ENCODE measurements at places on chromosomes 2 and 18.

DNA sequence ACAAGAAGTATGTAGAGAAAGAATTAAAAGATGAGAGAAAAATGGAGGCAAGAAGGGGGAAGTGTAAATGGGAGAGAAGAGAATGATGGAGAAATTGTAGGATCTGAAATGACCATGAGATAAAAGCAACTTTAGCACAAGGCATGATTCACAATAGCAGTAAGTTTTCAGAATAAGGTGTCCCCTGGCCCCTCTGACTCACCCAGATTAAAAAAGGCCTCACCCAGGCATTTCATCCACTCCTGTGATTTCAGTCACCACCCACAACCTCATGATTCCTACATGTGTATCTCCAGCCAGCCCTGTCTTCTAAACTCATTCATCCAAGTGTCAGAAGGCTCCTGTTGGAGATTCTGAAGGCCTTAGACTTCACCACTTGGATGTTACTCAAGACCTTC lies 56.6 kb downstream of the SP100 start:
- peak; percentile 37 for DNase-seq
- H3K4me3 ChIP-seq: peak overlapping the region; percentile 55
- peaks cover 96% of the 10 kb centered on the region for H3K36me3 ChIP-seq
- peak overlapping the region; percentile 95 for H3K27ac ChIP-seq
- H3K4me1 ChIP-seq: peaks cover 36% of the 10 kb centered on the region

DNA sequence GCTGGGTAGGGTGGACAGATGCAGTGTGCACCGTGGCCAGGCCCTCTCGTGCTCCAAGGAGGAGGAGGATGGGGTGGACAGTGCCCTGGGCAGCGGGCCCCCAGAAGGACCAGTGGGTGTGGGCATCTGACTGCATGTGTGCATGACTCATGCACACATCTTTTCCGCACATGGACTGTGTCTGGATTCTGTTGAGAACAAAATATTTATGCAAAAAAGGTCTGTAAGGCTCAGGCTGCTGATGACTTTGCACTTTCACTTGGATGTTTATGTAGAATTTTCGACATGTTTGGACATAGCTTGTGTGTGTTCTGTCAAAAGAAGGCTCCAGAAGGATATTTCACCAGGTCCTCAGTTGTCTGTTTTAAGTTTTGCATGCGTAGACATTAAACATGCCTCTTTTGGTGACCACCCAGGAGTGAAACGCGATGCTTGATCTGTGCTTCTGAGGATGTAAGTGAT lies 45.6 kb downstream of the MTCL1 start:
- H3K4me1 ChIP-seq: peaks cover 23% of the 10 kb centered on the region
- no peak overlapping the region for H3K4me3 ChIP-seq
- H3K27ac ChIP-seq: no peak overlapping the region
- H3K36me3 ChIP-seq: no peaks in the 10 kb centered on the region
- no peaks in the 10 kb centered on the region for H3K27me3 ChIP-seq
- DNase-seq: no peak

- H3K27me3 ChIP-seq: no peaks in the 10 kb centered on the region
- H3K36me3 ChIP-seq: no peaks in the 10 kb centered on the region
- no peak for DNase-seq
- H3K4me1 ChIP-seq: no peaks in the 10 kb centered on the region
Measured at GRCh38 chr18:52766002-52766545, 426.1 kb downstream of the DCC start.

- DNase-seq: no peak
- H3K4me3 ChIP-seq: no peak overlapping the region
- peaks cover 60% of the 10 kb centered on the region for H3K36me3 ChIP-seq
- H3K4me1 ChIP-seq: peaks cover 8% of the 10 kb centered on the region
Measured at GRCh38 chr2:3317871-3318590, 59.6 kb downstream of the EIPR1 start.

Measured in activated T-cell treated with anti-CD3 and anti-CD28 coated beads, Interleukin-2, amount 50 U/mL, for 24 hours (primary cell).